ENCODE measurements at places on chromosomes 1 and 21.

DNA sequence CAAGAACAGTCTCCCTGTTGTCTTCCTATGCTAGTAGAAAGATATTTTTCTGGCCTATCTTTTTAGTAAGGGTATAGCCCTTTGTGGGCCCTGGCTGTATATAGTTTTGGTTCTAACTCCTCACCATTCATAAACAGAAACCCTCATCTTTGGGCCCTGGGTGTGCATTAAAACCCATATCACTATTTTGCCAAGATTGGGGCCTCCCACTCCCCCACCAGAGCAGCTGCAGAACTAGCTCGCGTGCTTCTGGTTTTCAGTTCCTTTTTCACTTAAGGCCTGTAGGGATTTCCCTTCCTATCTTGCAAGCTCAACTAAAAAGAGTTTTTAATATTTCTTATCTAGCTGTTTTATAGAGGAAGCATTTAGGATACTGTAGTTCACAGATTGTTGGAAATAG is 106.4 kb downstream of the RGL1 start:
- no peak for DNase-seq

GRCh38 chr1:97920276-97920831 is 480 bp downstream of the DPYD start:
- DNase-seq = no peak

DNA sequence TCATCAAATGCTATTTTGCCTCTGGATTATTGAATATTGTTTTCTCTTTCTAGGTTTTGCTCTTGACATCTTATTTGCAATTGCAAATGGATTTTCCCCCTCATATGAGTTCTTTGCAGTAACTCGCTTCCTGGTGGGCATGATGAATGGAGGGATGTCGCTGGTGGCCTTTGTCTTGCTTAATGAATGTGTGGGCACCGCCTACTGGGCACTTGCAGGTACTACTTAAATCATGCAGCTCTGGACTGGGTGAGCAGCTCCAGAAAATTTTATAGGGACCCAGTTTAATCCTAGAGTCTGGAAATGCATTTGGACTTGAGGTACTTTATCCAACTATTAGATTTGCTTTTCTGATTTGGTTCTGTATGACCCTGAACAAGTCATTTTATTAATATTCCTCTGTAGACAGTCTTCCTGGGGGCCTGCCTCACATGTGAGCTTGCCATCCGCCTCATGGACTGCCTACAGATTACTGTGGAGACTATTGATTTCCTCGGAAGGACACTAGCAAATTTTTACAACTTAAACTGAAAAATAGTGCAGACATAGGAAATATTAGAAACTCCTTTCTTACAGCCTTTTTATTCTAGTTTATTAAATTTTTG is 44.5 kb downstream of the SLC22A15 start:
- peak; percentile 56 for DNase-seq

GRCh38 chr1:37673920-37674319 is 18.4 kb upstream of the CDCA8 start:
- DNase-seq = no peak

DNA sequence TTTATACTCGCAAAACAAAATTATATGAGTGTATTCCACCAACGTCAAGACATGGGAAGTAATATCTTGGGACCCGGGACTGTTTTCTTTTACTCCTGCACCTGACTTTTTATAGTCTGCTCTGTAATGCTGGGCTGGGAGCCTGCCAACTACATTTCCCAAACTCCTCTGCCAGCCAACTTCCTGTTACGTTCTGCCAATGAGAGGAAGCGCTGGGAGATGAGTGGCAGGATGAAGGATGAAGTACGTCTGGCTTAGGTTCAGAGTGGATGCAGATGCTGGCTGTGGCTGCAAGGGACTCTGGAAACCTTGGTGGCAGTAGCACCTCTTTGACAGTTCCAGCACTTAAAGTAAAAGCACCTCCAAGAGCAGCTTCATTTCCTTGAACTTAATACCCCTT is 59.6 kb downstream of the USP24 start:
- peak; percentile 19 for DNase-seq

DNA sequence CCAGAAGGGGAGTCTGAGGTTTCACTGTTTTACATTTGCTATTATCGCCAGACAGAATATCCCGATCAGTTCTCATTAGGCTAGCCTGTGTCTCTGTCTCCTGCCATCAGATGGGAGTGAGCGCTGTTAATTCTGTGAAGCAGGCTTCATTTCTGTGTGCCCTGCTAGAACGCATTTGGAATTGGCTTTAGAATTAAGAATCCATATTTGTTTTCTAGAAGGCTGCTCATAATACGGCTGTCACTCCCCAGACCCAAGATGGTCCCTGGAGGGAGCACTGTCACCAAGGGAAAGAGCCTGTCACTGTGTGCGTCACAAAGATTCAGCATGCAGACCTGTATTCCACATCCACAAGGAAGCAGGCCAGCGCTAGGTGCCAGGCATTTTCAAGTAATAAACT is 49.2 kb downstream of the CASQ2 start:
- no peak for DNase-seq

- no peak for DNase-seq
Observed at GRCh38 chr1:61515096-61515495, 209.8 kb downstream of the TM2D1 start.

DNA sequence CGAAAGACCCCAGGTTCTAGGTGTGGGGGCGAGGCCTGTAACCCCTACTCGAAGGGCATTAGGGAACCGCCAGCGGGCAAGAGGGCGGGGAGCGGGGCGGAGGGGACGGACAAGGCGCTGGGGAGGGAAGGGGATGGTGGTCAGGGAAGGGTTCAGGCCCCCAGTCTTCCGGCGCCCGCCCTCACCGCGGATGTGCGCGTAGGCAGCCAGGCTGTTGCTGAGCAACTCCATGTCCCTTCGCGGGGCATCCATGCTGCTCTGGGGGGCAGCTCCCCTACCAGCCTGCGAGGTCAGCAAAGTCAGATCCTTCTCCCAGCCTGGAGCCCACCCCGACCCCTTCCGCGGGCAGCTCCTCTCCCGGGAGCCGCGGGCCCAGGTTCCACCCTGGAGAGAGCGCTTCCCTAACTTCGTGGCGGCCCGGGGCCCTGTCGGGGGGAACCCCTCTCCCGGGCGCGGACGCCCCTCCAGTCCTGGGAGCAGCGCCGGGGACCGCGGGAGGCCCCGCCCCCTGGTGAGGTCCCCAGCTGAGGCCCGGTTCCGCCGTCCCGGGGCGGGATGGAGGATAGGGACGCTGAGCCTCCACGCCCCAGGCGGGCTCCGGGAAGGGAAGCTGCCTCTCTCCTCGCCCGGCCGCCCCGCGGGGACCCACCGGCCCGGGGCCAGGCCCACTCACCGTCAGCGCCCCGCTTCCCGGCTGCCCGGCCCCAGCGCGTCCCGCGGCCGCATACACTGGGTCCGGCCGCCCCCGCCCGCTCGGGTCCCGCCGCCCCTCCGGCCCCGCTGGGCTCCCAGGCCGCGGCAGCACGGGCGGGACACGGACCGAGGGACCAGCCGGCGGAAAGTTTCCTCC is 434 bp downstream of the EVA1B start:
- peak; percentile 42 for DNase-seq

DNA sequence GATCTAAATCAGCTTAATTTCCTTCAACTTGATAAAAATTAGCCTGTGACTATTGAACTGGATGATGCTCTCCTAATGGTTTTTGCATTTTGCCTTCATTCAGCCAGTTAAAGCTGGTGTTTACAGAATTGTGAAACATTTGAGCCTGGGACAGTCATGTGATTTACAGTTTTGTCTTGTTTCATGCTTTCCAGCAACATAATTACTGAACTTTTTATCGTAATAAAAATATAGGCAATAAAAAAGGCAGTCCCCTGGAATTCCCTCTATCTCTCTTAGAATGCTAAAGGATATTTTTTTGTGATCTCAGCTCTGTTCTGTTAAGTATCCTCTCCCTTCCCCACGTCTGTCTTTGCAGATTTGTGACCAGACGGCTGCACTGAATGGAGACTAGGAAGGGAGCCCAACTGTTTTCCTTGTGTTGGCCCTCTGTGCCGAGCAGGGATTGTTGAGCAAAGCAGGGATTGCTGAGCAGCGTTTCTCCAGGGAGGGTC is 70.3 kb upstream of the RGL1 start:
- DNase-seq = peak; percentile 55

- peak; percentile 70 for DNase-seq
Observed at GRCh38 chr1:38005195-38006007, at the start of gene FHL3. FHL3 (minus strand) TSS chr1:38005514; CDS start chr1:37999412, 6,102 bp downstream.

GRCh38 chr21:28066596-28067387 is 925.9 kb downstream of the LTN1 start:
- DNase-seq = no peak

GRCh38 chr1:21882721-21883415 is 54.2 kb downstream of the HSPG2 start:
- DNase-seq = no peak

- peak; percentile 20 for DNase-seq
Observed at GRCh38 chr1:26239936-26240335, 5.9 kb downstream of the CEP85 start.

DNA sequence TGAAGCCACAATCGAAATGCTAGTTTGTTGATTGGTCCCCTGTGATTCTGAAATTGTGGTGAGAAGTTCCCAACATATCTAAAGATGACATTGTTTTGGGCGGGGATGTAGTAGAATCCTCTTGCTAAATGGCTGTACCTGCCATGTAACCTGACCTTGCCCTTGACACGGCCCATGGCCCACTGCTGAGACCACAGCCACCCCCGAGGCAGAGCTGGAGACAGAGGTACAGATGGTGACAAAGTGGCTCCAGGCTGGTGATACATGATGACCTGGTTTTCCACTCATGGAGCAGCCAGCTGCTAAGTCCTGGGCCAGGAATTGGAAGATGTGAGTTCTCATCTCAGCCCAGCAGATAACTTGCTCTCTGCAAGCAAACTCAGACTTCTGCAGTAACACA is 226.5 kb downstream of the FOXD2 start:
- DNase-seq = no peak

- DNase-seq = peak; percentile 33
Observed at GRCh38 chr1:23745515-23745914, 2.2 kb downstream of the ELOA start.

DNA sequence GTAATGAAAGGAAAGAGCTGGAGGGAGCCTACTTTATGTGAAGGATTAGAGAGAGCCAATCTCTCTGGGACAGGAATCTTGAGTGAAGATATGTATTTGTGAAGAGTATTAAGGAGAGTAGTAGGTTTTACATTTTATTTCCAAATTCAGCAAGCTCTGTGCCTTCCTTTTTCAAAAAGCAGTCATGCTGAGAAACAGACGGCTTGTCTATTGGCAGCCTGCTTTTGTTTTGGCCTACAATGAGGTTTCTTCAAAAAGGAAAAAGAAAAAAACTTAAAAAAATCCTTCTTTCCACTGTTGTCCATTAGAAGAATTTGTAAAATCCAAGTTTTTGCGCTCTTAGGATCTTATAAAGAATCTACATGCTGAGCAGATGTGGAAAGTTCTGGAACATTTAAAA is 103.6 kb upstream of the PTGFR start:
- DNase-seq = no peak

DNA sequence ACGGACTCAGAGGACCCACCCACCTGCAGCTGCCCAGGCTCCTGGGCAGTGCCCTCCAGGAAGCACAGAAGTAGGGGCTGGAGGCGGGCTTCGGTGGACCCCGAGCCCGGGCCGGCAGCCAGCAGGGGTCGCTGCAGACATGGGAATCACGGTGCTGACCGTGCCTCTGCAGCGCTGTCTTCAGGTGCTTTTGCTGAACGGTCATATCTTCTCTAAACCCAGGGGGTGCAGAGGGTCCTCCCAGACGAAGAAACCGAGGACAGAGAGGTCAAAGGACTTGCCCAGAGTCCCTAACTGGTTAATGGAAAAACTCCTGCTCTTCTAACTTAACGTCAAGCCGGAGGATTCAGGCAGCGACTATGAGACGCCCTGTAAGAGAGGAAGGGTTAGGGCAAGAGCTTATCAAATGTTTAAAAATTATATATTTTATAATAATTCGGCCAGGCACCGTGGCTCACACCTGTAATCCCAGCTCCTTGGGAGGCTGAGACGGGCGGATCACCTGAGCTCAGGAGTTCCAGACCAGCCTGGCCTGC is 21.5 kb upstream of the LEFTY2 start:
- no peak for DNase-seq

- no peak for DNase-seq
Observed at GRCh38 chr1:176533020-176533419, 70.0 kb downstream of the PAPPA2 start.

GRCh38 chr1:90550626-90551406 is 166.3 kb downstream of the BARHL2 start:
- DNase-seq = no peak

GRCh38 chr1:233025157-233025556 is 74.7 kb downstream of the NTPCR start:
- DNase-seq = peak; percentile 22

DNA sequence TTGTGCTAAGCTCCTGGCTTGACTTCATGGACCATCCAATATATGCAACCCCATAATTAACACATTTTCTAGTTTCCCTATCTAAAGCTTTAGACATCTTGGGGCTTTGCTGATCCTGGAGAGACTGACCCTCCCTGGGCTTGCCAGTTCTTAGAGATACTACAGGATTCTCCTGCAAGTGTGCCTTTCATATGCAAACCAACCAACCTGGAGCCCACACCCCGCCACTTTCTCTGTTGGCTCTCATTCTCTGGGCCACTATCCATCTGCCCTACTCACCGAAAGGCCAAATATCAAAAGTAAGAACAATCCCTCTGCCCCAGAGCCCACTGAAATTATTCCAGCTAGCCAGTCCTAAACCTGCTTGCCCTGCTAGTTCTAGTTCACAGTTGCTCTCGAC is 2.2 kb upstream of the GBP6 start:
- DNase-seq = no peak

DNA sequence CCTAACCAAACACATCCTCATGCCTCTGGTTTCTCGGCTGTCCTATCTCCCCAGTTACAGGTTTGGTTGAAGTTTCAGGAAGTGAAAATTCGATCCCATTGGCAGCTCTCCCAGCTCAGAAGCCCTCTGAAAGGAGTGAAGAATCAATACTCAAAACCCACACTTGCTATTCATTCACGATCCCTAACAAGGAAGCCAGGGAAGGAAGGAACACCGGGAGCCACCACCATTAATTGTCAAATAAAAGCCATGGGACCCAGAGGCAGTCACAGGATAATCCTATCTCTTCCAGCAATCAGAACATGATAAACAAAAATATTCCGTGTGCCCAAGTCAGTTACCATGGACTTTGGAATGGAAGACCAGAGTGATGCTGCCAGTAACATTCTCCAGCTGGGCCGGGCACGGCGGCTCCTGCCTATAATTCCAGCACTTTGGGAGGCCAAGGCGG is 7.0 kb downstream of the TMPRSS2 start:
- no peak for DNase-seq

DNA sequence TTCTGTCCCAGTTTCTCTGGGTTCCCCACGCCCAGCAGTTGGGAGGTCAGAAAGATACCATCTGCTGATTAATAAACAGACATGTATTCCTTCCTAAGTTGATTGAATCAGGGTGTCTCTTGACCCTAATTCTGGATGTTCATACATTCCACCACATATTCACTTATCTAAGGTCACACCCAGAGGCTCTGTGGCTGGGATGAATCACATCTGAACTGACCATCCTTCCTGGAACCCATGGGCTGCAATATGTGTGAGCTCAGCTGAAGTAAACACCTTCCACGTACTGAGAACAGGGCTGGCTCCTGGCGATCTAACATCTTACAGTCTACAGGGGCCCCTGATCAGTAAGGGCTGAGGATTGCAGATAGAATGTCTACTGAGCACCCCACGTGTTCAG is 20.5 kb upstream of the TRABD2B start:
- no peak for DNase-seq

Data from fibroblast of skin of abdomen (primary cell).